ENCODE measurements at places on chromosomes 7 and 10.

DNA sequence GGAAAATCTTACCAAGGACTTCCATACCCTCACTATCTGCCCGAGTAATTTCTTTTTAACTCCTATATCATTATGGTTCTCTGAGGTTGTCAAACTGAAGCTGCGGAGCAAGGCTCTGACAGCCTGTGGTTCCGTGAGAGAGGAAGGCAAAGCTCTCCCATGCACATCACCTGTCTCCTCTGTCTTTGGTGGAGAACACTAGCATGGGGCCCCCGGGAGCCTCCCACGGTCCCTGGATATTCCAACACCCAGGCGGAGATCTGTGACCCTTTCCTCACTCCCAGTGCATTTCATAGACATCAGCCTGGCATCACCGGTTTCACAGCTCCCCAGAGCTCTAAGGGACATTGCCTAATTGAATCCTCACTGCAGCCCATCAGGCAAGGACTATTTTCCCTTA lies 10.4 kb downstream of the RBP4 start:
- DNase-seq: no peak

- no peak for DNase-seq
Measured at GRCh38 chr7:94971051-94971867, 63.9 kb downstream of the PPP1R9A start.

GRCh38 chr7:27164367-27165088 lies 809 bp downstream of the HOXA9 start:
- DNase-seq: no peak

DNA sequence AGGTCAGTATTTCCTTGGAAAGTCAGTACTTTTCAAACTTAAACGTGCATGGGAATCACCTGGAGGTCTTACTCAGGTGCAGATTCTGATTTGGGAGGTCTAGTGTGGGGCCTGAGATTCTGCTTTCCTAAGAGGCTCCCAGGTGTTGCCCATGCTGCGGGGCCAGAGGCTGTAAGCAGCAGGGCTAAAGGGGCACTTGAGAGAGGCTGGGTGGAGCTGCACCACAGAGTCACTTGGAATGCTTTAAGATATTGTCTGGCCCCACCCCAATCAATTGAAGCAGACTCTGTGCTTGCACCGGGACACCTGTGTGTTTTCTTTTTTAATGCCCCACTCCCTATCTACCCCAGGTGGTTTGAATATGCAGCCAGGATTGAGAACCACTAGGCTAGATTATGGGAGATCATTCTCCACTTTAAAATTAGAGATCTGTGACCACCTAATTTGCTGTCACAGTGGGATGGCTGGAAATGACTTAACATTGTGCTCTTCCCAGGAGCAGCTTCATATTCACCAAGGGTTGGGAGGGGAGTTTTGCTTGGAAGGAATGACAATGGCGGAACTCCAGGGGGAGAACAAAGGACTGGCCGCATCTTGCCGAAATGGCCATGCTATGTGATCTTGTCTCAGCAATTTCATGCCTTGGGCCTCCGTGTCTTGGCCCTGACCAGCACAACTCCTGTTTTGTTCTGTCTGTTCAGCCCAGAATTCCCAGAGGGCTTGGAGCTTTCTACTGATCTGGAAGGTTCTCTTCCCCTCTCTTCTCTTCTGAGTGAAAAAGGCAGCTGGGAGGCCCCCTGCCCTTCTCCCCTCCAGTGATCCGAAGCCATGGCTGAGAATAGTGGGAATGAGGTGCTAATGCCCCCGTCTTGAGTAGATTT lies 80.2 kb downstream of the FAM241B start:
- DNase-seq: no peak

GRCh38 chr7:38306914-38307313 lies 33.5 kb upstream of the TARP start:
- DNase-seq: no peak

DNA sequence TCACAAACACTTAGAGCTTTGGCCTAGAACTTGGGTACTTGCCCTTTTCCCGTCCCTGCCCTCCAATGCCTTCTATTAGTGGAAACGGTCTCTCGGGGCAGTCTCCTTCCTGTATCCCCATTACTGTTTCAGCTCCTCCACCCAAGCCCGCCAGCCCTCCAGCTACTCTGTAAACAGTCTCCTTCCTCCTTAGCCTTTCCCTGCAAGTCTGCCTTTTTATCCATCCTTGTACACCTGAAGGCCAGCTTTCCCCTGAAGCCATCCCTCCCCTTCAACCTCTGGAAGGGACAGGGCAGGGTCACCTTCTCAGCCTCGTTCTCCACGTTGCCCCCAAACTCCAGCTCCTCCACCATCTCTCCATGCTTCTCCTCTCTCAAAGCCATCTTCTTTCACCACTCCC lies 108.1 kb upstream of the ZNF746 start:
- DNase-seq: no peak

DNA sequence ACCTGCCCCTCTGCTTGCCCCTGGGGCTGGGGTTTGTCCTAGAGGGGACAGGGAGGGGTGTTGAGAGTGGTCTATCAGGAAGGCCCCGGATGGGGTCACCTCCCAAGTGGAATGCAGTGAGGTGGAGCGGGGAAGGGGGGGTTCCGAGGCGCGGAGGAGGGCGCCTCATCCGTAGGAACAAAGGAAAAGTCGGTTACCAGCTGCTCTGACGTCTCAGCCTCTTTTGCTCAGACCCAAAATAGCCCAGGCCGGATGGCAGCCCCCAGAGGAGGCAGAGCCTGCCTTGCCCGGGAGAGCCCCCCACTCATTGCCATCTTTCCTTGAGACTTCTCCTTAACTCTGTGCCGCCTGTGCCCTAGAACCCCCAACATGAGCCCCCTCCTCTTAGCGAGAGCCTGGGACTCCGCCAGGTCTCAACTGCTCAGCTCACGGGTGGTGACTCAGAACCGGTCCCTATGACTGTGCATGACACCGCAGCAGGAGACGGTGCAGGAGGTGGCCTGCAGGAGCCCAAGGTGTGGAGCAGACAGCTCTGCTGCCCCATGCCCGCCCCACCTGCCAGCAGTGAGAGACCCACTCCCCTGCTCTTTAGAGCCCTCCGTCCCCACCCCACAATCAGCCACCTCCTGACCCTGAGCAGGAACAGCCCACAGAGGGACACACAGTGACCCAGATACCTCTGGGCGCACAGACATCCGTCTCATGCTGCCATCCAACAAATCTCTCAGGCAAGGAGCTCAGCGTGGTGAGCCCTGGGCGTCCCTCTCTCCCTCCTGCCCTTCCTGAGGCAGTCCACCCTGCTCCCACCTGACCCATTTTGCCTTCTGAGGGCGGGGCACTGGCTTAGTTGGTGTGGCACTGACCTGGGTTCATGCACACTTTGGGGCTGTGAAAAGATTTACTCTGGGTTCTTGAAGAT lies 13.1 kb downstream of the STX1A start:
- no peak for DNase-seq

DNA sequence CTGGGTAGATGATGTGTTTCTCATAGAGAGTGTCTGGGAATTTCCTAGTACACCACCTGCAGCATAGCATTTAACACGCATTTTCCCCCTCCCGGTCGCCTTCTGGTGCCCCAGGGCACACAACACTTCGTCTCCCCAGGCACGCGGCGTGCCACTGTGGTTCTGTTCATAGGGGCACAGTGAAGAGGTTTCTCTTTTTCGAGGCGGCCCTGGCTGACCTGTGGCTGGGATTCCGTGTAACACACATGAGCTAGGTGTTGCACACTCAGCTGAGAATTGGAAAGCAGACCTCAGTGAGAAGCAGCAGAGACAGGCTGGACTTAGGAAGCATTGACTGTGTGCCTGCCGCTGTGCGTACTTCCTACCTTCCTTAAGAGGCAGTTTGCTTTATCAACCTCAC lies 214.3 kb upstream of the SHH start:
- no peak for DNase-seq

DNA sequence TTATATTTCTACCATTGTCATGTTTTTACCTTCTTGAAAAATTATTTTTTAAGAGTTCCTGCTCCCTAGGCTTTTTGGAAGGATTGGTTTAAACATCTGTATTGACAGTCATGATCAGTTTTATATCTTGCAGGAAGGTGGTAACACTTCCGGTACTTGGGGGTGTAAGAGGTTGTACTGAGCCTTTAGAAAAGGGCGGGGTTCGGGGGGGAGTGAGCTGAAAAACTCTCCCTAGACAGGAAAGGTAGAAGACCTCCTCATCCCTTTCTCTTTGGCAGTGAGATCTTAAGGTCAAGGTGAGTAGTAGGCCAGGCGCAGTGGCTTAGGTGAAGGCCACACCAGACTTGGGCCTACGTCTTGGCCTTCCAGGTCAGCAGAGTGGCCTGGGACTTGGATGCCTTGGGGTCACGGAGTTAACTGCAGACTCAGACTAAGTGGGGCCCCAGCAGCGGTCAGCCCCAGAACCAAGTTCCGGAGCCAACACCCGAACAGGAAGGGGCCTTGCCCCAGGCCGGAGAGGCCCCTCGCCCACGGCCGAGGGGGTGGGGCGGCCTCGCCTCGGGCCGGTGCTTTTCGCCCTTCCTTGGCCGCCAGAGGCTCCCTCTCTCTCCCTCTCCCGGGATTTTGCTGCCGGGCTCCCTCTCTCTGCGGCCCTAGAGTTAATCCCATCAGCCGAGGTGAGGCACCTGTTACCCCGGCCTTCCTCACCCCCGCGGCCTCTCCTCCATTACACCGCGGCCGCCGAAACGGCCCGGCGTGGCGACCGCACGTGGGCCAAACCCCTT lies at the start of gene PPP1R9A:
PPP1R9A (plus strand) TSS at position 569 of the 785 bp plus-strand sequence. CDS start 2,520 bp downstream, outside the sequence.
- peak; percentile 67 for DNase-seq

- no peak for DNase-seq
Measured at GRCh38 chr7:131219312-131220041, 108.2 kb upstream of the MKLN1 start.

- peak; percentile 44 for DNase-seq
Measured at GRCh38 chr7:100583132-100584053, 2.5 kb downstream of the LRCH4 start.

DNA sequence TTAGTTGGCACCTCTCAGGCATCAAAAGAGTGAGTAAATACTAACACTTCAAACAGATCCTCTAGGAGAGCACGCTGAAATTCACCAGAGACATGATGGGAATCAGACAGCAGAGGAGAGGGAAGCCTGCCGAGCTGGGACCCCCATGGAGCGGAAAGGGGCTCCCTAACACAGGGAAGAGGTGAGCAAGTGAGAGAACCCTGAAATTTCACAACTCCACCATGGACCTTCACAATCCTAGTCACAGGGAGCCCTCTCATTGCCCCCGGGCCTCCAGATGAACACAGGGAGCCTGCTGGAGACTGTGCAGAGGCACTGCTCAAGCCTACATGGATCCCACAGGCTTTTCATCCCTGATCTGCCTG lies 59.2 kb upstream of the ANTXRL start:
- no peak for DNase-seq

DNA sequence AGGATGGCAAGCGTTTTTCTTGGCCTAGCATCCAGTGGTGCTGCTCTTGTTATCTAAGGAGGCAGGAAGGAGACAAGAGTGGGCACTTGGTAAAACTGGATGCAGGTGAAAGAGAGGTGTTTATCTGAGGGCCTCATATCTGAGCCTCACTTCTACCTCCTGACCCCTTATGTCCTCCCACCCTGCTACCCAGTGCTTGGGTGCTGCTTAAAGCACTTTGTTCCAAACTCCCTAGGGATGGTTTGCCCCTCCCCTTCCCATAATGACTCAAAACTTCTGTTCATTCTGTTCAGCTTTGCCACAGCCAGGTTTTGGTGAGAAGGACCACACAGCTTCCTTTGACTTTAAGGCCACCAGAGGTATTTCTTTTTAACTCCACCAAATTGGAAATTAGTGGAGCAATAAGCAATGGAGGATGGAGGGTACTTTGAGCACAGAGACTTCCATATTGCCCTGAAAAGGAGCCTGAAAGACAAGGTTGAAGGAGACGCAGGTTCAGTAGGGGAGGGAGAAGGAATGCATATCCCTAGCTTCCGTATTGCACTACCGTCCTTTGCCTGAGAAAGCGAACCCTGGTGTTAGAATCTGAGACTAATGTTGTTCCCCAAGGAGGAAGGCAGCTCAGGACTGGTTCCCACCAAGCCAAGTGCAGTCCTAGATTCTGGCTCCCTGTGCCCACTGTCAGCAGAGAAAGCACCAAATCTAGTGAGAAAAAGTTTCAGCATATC lies 30.1 kb downstream of the ENTPD1 start:
- no peak for DNase-seq

DNA sequence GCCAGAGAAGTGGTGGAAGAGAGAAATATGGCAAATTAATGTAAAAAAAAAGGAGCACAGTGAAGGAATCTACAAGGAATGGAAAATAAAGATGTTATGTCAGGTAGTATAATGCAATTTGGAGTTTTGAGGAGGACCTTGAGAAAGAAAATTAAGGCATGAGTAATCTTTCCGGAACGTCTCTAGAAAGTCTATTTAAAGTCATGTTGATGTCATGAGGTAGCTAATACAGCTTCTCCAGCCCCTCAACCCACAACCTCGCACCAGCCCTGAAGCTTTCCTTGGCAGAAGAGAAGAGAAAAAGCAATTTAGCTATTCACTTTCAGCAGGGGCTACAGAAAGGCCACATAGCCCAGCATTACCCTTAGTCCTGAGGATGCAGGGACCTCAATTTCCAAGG lies 22.5 kb downstream of the TRDMT1 start:
- no peak for DNase-seq

GRCh38 chr7:16668049-16668858 lies 22.3 kb downstream of the BZW2 start:
- peak; percentile 93 for DNase-seq

DNA sequence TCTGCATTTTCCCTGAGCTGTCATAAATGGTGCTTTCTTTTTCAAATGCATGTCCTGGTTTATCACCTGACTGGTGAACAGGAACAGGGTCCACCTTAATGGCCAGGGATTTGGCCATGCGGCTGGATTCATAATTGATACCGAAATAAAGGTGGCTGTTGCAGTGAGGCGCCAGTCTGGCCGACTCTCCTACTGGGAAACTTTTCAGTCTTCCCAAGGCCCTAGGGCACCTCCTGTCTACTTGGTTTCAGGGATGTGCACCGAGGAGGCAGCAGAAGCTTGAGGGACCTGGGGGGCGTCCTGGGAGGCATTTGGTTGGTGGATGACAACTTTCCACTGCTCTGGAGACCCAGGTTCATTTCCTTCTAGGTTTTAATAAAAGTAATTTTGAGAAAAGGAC lies 46.4 kb upstream of the FIGNL1 start:
- no peak for DNase-seq

DNA sequence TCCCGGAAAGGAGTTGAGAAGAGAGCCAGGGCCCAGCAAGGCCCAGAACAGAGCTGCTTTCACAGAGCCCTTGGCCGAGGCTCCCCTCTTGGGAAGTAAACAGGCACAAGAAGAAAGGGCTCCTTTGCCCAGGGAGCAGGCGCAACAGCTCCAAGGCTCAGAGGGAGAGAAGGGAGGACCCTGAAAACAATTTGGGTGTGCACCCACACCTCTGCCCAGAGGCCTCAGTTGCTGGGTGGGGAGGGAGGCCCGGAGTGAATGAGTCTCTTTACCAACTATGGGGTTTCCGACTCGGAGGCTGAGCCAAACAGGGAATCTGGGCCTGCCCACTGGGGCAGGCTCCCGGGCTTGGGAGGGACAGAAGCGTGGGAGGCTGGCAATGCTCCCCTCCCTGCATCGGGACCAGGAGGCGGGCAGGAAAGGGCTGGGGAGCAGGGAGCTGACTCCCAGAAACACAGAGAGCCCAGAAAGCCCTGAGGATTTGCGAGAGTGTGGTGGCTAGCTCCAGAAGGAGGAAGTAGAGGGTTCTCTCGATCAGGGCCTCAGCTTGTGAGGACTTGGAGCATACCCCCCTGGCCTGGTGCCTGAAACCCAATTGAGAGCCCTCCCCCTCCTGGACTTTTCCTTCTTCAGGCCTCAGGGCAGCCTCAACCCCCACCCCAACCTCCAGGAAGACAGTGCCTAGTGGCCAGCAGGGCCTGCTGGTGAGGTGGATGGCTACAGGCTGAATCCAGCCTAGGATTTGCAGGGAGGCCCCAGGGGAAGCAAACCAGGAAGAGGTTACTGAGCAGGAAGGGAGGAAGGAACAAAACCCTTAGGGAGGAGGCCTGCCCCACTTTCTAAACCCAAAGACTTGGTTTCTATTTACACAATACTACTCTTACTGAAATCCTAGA lies 6.2 kb downstream of the C10orf105 start:
- DNase-seq: peak; percentile 43
